Stimulated activated CD4-positive, alpha-beta T cell treated with anti-CD3 and anti-CD28 coated beads, Interleukin-4, amount 100 ng/mL, for 1 hour (primary cell): ENCODE measurements at places on chromosomes 12 and 14.

- DNase-seq = no peak
These were observed 557 bp upstream of the FICD start for GRCh38 chr12:108514468-108514972.

DNA sequence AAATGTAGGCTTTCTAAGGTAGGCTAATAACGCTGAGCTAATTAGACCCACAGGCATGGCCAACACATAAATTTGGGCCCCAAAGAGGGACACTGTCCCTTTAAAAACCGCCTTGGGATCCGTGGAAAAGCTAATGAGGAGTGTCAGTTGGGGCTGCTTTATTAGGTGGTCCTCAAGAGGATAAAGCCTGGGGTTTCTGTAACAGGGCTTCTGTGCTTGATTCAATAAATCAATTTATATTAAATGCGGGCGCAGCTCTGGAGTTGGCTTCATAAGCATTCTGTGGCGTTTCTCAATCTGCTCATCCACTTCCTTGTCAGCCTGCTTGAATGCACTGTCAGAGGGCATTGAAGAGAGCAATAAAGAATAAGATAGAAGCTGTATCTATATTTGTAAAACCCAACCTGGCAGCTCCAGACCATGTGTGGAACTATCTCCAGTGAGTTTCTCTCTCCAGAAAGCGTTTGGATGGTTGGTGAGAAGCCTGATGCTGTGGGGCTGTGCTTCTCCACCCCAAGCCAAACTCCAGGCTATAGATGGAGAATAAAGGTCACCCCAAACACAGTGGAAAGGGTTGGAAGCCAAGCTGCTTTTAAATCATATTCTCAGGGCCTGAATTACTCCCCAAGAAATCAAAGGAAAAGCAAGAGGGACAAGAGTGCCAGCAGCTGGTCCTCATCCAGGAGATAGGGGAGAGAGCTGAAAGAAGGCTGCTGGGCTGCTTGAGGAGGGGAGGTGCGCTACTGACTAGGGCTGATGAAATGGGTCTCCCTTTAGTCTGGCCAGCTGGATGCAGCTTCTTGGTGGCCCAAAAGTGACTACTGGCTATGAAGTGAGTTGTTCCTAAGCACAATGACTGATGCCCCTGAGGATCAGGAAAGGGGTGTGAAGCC is 222.0 kb downstream of the PPM1H start:
- no peak for DNase-seq

DNA sequence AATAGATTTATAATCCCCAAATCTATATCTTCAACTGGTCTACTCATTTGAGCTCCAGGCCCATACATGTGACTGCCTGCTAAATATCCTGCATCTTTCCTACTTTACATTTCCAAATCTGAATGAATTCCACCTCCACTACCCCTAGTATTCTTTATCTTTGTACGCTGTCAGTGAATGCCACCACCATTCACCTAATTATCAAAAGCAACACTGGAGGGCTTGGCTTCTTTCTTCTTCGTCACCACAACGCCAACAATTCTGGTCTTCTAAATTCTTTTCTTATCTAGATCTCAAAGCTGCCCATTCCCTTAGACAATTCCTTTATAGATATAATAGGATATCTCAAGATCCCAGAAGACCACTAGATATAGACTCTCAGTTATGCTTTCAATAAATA is 47.1 kb upstream of the ADAMTS20 start:
- DNase-seq = no peak

DNA sequence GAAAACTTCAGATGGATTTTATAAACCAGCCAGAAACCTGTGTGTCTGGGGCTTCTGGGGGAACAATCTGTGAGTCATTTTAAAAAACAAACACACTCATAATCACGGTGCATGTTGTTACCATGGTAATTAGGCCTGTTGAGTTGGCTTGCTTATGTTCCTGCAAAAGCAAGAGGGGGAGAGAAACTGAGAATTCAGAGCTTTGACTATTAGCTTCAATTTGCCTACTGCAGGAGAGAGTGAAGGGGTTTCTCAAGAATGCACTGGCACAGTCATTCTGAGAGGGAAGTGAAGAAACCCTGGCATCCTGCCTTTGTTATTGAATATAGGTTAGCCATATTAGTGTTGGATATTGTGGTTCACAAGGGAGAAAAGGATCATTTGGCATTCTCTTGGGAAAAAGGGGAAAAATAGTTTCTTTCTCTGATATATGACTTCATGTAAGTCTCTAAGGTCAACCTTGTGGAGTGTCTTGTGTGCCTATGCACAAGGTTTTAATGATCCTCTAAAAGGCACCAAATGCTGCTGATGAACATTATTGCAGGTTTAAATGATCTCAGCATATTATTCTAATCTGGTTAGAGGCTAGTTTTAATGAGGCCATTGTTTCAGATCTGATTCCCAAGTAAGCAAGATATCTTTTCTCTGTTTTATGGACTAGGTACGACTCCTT is 12.9 kb downstream of the GNG2 start:
- no peak for DNase-seq

DNA sequence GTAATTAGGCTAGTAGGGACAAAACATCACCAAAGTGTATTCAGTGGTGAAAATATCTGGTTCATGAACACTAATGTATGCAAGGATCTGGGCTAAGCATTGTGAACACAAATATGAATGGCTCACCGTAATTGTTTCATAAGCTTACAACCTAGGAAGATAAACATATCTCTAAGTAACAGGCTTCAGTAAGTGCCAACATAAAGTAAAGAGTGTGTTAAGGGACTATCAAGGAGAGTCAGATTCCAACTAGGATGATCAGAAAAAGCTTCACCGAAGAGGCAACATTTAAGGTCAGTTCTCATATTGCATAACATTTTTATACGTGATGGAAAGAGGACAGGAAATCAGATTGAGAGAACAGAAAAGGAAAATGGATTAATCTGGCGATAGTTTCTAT is 29.4 kb downstream of the ABCC9 start:
- no peak for DNase-seq

DNA sequence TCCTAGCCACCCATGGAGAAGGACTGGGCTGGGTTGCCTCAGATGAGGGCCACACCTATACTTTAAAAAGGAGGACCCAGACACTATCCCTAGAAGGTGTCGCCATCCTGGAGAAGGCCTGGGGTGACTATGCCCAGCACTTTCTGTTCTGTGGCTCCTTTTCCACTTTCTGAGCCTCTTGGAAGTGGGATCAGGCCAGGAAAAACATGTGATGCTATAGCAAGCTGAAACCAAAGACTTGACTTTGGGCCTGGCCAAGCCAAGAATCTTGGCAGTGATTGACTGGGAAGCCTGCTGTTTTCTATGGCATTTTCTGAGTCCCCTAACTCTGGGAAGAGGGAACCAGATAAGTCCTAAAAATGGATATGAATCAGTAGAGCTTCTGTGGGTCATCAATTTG is 332.3 kb downstream of the ZFP36L1 start:
- DNase-seq = no peak

DNA sequence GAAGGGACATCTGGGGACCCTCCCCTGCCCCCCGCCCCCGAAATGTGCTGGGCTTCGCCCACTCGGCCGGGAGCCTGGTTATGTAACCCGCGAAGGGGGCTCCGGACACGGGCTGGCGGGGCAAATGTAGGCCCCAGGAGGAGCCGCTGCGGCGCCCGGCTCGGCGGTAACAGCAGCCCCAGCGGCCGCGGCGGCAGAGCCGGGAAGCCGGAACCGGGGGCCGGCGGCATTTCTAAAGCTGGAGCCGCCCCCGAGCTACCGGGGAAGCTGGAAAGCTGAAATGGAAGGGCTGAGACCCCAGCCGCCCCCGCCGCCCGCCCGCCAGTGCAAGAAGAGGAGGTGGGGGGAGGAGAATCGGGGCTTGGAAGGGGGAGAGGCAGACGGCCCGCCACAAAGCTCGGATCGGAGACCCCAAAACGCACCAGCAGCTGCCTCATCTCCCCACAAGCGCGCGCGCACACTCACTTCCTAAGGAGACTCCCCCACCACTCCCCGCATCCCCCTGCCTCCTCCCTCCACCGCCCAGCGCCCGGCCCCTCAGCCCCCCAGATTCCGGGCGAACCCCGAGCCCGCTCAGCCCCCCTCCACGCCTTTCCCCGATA is 1.5 kb downstream of the KDM2B start:
- DNase-seq = peak; percentile 36

DNA sequence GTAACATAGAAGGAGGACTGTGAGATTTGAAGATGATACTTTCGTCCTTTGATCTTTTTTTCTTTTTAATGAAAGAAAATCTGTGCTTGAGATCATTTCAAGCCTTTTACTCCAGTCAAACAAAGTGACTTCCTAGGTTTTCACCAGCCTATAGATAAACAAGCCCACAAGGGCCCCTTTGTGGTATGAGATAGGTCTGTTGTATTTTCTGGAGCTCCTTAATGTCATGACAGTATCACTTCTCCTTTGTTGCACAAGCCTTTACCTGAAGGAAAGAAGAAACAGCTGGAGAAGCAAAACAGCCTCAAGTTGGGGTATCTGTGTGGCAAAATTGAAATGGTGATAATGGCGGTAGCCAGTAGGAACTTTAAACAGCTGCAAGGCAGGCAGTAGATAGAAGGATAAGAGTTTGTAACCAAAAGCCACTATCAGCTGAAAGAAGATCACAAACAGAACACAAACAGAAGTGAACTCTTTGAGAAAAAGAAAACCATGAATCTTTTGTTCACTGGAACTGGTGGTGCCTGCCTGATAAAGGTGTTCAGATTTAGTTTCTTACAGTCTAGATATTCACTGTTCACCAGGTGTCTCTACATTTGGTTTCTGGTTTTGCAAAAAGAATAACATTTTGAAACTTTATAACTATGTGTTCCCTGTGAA is 96.8 kb downstream of the LGR5 start:
- no peak for DNase-seq

DNA sequence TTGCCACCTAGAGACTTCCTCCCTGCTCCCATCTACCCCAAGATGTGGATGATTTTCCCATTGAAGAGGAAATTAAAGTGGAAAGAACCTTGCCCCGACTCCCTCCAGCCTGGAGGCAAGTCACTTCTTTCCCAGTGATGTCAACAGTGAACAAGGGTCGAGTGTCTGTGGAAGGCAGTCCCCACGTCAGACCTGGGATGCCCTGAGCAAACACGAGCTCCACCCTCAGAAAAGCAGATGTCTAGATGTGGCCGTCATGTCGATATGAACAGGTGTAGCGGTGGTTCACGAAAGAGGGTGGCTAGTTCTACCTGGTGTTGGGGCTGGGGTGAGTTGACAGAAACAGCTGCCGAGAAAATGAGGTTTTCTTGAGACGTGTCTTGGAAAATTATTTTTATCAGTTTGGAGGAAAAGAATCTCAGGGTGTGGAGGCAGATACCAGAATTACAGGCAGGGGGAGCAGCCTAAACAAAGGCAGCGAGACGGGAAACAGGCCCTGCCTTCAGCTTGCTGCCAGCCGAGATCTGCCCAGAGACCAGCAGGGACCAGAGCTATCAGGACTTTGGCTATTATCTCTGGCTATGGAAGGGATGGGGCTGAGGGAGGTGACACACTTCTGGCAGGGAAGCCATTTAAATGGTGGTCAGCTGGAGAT is 25.9 kb downstream of the SYNDIG1L start:
- DNase-seq = no peak

DNA sequence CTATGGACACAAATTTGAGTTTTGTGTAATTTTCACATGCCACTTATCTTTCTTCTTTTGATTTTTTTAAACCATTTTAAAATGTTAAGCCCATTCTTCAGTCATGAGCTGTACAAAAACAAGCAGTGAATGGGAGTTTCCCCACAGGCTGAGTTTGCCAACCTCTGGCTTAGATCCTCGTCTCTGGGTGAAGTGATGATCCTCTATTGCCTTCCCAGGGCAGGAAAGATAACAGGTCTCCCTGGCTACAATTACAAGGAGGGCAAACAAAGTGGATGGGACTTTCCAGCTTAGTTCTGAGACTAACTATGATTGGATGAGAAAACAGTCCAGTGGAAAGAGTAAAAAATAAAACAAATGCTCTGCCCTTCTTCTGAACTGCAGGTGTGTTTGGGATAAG is 203.7 kb downstream of the SPTSSA start:
- no peak for DNase-seq

DNA sequence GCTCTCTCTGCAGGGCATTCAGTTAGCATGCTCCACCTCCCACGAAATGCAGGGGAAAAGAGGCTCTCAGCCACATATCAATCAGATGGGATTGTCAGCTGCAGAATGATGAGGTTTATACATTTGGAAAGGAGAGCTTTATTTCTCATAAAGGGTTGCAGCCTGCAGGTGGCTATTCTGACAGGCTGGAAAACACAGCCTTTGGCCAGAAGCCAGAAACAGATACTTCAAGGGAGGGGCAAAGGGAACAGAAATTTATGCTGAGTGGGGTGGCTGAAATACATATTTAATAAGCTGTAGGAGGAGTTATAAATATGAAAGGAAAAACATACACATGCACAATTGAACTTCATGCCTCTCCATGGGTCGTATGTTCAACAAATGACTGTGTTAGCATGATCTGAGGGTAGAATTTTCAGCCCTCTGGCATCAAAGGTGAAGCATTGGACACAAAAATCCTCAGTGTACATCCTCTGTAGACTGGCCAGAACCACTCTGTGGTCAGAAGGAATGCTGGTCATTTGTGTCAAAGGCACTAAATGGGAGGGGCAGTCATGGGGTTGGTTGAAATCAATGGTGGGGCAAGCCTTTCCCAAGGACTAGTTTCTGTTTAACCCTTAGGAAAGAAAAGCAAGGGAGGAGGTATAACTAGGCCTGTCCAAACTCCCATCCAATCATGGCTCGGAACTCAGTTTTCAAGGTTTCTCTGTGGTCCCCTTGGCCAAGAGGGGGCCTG is 62.4 kb downstream of the TMX1 start:
- no peak for DNase-seq

DNA sequence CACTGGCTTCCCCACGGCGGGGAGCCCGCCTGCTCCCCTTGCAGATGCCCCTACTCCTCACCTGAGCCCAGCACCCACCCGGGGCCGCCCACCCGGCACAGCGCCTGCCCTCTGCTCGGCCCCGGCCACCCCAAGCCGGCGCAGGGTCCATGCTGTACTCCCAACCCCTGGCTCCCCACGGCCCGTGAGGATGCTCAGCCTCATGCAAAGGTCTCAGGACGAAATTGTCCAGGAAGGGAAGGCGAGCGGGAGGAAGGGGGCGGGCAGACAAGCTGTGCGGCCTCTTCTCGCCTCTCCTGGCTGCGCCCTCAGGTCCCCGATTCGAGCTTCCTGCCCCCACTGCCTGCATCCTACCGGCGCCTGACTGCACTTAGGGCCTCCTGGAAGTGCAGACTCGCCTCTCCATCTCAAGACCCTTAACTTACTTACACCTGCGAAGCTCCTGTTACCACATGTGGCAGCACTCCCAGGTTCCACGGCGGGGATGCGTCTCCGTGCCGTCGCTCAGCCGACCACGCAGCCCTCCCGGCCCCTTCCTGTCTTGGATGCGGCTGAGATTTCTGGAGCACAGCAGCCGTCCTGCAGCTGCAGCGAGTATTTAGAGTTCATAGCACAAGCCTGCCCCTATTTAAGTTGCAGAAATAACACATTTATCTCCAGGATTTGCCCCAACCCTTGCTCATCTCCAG is 18.0 kb downstream of the LRCOL1 start:
- DNase-seq = no peak

GRCh38 chr12:91316161-91316906 is 133.7 kb upstream of the DCN start:
- no peak for DNase-seq
